ENCODE measurements at places on chromosomes 12 and 14.
A peak's percentile ranks its signal among the peaks of the same experiment; 100 is the strongest.

GRCh38 chr12:24198070-24198469 lies 248.6 kb upstream of the SOX5 start:
- no peak overlapping the region for H3K4me3 ChIP-seq
- DNase-seq, result no peak

DNA sequence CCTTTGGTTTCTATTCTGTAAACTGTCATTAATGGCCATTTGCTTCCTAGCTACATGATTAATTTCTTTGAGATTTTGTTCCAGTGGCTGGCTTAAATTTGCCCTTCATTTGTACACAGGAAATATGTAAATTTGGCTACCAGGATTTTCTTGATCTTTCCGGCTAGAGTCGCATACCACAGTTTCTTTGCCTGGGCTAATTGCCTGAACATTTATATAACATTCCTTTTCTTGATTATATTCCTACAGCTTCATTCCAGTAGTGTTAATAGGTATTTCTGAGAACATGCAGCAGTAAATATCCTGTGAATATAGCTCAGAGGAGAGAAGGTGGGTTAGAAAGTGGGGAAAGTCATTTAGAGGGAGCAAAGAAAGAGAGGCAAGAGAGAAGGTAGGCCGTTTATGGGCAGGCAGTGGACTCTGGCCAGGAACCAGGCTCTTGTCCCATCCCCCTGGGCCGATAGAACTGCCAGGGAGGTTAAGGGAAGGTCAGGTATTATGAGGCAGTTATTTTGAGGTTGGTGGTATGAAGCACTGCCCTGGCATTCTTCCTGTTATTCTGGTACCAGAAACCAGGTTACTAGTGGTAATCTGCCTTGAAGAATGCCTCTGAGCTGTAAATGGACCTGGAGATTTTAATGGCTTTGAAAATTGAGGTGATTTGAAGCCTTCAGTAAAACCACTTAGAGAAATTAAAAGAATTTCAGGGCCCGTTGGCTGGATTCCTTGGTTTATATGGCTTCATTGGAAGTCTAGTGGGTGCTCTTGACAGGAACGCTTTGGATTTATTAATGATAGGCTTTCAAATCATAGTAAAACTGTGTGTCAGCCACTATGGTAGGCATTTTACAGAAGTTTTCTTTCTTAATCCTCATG lies 4.4 kb downstream of the RNF10 start:
- H3K36me3 ChIP-seq, result peaks cover 17% of the 10 kb centered on the region
- H3K27ac ChIP-seq, result peak overlapping the region; percentile 75
- peak overlapping the region; percentile 77 for H3K4me3 ChIP-seq
- H3K27me3 ChIP-seq, result no peaks in the 10 kb centered on the region
- H3K4me1 ChIP-seq, result peaks cover 77% of the 10 kb centered on the region

DNA sequence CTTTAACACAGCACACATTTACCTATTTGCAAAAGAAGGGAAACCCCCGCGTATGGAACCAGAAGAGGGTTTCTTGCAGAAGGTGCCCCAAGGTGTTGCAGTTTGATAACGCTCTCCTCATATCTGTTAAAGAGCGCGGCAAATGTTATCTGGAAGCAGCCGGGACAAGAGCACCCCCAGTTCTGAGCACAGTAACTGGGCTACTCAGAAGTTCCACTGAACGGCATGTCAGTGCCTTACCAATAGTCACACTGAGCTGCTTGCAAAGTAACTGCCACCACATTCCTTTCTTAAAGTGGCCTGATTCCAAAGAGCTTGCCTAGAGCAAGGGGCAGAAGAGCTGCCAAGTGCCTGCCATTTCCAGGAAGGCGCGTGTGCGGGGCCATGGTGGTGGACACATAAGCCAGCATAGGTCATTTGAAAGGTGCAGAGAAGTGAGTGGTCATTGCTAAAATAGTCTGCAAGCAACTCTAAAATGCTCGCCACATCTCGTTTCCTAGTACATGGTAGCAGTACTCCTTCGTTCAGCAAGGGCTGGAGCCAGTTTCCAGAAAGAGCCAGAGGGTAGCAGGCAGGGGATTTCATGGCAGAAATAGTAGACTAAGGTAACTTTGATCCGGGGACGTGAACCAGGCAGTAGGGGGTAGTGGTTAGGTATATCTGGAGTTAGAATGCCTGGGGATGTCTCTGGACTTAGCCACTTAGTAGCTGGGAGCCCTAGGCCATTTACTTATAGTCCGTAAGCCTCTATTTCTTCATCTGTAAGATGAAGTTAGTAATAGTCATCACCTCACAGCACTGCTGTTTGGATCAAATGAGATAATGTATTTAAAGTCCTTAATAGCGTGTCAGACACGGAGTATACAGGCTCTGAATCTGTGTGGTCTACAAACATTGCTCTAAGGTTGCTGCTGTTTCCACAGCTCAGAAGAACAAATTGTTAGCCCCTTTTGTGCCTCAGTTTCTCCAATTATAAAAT lies 37.6 kb downstream of the SPTB start:
- H3K27me3 ChIP-seq, result peaks cover 17% of the 10 kb centered on the region
- no peaks in the 10 kb centered on the region for H3K36me3 ChIP-seq
- DNase-seq, result no peak
- H3K27ac ChIP-seq, result no peak overlapping the region
- no peaks in the 10 kb centered on the region for H3K4me1 ChIP-seq

DNA sequence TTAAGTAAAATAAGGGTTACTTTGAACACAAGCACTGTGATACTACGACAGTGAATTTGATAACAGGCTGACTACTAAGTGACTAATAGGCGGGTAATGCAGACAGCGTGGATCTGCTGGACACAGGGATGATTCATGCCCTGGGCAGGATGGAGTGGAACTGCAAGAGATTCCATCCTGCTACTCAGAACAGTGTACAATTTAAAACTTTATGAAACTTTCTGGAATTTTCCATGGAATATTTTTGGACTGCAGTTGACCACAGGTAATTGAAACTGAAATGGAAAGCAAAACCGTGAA lies 46.0 kb downstream of the YEATS4 start:
- no peaks in the 10 kb centered on the region for H3K27me3 ChIP-seq
- no peaks in the 10 kb centered on the region for H3K4me1 ChIP-seq
- no peak for DNase-seq
- no peak overlapping the region for H3K4me3 ChIP-seq

DNA sequence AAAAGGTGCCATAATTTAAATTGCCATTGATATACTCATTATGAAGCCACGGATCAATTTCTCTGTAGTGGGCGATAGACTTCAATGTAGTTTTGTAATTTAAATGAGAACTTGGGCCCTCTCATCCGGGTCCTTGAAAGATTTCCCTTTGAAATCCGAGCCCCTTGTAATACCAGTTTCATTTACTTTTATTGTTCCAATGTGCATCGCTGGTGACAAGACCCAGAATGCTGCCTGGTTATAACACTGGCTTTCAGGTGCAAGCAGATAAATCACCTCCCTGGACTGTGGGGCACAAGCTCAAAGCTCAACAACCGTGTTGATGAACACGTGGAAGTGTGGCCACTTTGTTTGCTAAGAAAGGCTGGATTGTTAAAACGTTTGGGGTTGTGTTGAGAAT lies 68.9 kb upstream of the FZD10 start:
- DNase-seq, result no peak
- H3K27ac ChIP-seq, result no peak overlapping the region
- H3K27me3 ChIP-seq, result peaks cover 7% of the 10 kb centered on the region
- H3K4me1 ChIP-seq, result no peaks in the 10 kb centered on the region

- no peak overlapping the region for H3K4me3 ChIP-seq
- H3K27ac ChIP-seq, result no peak overlapping the region
- H3K36me3 ChIP-seq, result no peaks in the 10 kb centered on the region
- DNase-seq, result no peak
- H3K27me3 ChIP-seq, result no peaks in the 10 kb centered on the region
These were observed 124.6 kb upstream of the FRMD6 start for GRCh38 chr14:51527073-51527472.

- no peak overlapping the region for H3K27ac ChIP-seq
These were observed 127.7 kb upstream of the SFSWAP start for GRCh38 chr12:131583090-131583712.
